ENCODE measurements at places on chromosomes 7 and 10. TPM values are rescaled to one million over a fixed set of nuclear protein-coding genes. Genes with fewer than 3 reads are reported as not detected.

The AUTS2 gene
- total RNA-seq = 5.3 TPM

DNA sequence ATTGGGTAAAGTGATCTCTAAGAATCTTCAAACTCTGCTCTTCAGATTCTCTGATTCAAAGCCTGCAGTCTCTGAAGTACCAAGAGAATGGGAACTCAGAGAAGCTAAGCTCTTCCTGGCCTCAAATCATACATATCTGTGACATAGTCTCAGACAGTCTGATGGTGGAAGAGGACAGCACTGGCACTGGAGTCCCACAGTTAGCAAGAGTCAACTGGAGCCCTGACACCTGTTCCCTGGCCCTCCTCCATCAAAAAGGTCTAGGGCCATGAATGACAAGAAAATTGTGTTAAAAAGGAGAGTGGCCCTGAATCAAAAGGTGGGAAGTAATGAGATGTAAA is 37.7 kb downstream of the PRSS2 start:
- no peak for DNase-seq

DNA sequence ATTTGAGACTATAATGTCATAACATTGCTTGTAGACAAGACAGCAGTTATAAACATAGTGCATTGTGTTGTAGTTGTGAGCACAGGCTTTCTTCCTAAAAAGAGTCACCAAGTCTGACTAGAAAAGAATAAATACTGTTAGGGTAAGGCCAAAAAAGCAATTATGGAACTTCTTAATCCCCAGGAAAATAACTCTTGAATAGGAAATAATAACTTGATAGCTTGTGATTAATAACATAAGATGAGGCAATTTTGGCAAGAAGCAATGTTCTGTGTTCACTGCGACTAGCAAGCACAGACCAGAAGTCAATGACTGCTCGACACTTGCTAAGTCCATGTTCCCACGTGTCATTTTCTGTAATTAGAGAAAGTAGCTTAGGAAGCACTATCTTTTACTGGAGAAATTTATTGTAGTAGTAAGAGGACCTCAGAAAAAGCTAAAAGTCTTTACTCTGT is 97.1 kb downstream of the AGMO start:
- DNase-seq = no peak

The SVIL gene
- 4.2 TPM for total RNA-seq

DNA sequence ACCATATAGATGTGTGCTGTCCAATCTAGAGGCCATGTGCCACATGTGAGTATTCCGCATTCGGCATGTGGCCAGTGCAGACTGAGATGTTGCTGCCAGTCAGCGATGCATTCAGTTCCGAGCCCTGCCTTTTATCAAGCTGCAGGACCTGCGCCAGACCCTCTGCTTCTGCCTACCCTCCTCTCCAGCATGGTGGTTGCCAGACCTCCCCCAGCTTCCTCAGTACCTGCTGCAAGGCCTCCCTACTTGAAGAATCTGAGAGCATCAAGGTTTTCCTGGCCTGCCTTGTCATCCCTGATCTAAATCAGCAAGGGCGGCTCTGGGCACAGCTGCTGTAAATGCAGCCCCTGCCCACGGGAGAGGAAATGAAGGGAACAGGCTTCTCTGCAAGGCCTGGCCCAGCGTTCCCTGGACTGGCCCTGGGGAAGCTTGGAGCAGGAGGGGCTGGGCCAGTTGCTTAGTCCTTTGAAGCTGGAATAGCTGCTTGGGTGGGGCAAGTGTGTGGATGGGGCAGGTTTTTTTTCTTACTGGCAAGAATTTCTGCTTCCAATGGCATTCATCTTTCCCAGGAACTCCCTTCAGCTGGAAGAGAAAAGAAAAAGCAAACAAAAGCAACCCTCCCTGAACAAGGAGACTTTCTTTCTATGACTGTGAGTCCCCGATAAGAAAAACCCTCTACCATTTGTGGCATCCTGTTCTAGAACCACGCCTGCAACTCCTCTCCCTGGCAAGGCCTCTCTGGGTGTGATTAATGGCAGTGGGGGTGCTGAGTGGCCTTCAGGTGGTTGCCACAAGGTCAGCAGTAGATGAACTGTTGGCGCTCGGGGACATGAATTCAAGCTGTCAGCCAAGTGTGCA is 93.0 kb downstream of the NHLRC2 start:
- no peak for DNase-seq

DNA sequence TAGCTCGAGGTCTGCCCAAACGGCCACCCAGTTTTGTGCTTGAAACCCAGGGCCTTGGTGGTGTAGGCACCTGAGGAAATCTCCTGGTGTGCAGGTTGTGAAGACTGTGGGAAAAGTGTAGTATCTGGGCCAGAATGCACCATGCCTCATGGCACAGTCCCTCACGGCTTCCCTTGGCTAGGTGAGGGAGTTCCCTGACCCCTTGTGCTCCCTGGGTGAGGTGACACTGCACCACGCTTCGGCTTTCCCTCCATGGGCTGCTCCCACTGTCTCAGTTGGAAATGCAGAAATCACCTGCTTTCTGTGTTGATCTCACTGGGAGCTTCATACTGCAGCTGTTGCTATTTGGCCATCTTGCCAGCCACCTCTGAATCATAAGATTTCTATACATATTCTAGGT is 62.4 kb upstream of the CDK6 start:
- DNase-seq = no peak

- DNase-seq = no peak
Measured at GRCh38 chr10:114876602-114877300, 55.2 kb downstream of the FHIP2A start.

- no peak for DNase-seq
Measured at GRCh38 chr10:10510179-10510578, 507.5 kb upstream of the CELF2 start.

The CSTF2T gene
- total RNA-seq = 29.0 TPM

The PDZD7 gene
- 0.33 TPM for total RNA-seq

- DNase-seq = no peak
Measured at GRCh38 chr7:23523486-23524075, 8.2 kb downstream of the TRA2A start.
